ENCODE measurements at places on chromosomes 7 and 10.
A peak's percentile ranks its signal among the peaks of the same experiment; 100 is the strongest.

DNA sequence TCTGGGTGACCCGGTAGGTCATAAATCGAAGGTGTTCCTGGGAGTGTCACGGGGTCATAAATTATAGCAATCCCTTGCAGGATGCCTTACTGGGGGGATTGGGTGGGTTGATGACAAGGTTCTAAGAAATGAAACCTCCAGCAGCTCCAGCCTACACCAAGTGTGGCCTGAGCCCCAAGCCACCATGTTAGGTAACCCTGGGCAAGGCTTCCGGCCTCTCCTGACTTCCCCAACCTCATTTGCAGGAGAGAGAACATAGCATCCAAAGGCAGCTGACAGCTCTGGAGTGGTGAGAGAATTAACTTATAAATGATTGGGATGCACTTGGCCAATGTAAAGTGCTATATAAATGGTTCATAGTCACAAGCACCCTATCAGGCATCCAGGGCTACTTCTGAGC, 52.8 kb upstream of the TMEM273 start:
- peak; percentile 65 for DNase-seq

DNA sequence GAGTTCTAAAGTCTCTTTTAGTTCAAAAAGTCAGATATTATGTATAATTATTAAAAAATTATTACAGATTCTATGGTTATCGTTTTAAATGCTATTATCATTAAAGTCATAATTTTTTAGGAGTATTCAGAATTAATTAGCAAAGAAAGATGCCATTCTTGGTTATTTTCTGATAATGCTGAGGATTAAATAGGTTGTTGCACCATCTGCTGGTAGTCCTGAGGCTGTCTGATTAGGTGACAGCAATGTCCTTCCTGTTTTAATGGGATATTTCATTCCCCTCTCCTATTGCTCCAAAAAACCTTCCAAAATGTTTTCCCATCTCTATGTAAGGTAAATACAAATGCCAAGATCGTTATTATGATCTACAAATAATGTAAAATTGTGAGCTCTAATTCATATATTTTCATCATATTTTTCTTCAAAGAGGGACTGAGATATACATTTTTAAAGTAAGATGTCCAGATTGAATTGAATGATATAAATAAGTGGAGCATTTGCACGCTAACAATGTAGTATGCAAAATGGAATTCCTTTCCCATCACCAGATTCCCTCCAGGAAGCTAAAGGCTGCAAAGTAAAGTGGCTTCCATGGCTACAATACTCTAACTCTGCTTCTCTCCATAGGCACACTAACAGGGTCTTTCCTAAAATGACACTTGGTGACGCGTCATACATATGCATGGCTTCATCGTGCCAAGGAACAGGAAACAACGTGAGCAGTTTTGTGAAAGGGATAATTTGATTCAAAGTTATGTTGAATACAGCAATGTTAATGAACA, 58.8 kb upstream of the AKR1E2 start:
- no peak for DNase-seq

GRCh38 chr10:78247266-78247665, 213.6 kb downstream of the RPS24 start:
- DNase-seq: no peak

- no peak for DNase-seq
Observed at GRCh38 chr10:89269433-89270152, 18.0 kb upstream of the LIPA start.

GRCh38 chr10:88792661-88793060, 9.9 kb upstream of the LIPM start:
- peak; percentile 77 for DNase-seq

- no peak for DNase-seq
Observed at GRCh38 chr10:100968062-100968736, 1.1 kb upstream of the SEMA4G start.

DNA sequence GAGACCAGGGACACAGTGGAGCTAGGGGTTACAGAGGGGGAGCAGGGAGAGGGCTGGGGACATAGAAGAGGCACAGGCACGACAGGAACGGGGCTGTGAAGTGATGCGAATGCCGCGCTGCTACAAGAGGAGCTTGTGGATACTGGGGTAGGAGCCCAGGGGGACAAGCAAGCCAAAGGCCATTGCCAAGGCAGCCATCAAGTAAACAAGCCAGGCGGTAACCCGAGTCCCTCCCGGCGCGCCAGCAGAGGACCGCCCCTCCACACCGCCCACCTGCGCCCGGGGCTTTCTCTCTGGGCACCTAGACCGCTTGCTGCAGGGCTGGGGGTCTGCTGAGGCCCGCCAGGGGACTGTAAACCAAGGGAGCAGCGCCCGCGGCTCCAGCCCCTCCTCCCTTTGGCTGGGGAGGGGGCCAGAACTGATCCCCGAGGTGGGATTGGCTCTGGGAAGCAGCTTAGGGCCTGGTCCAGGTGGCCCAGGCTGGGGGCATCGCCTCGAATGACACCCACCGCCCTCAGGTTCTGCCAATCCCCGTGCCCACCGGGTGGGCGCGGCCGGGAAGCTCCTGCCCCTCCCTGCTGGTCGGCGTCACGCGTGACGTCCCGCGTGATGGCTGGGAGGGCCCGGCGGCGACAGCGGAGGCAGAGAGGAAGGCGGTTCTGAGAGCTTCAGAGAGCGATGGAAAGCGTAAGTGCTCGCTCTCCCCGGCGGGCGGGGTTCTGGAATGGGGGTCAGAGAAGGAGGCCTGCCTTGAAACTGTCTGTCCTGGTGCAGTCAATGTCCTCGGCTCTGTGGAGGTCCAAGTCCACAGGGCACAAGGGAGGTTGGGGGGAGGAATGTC, 982 bp downstream of the SFXN3 start:
- peak; percentile 95 for DNase-seq

- no peak for DNase-seq
Observed at GRCh38 chr7:48090095-48090805, 1.2 kb downstream of the UPP1 start.

DNA sequence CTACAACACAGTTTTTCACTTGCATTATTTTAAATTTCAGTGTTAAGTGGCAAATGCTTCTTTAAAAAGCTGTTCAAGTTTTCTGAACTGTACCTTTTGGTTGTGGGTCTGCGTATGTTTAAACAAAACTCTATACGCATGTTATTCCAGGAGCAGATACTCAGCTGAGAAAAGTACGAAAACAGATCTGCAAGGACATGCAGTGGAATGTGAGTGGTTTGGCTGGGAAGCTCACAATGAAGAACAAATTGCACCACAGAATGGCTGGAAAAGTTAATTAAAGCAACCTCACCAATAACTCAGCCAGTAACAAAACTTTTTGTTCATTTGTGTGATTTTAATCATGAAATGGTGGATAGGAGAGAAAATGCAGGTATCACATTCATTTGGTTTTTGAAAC, 17.6 kb downstream of the GLI3 start:
- no peak for DNase-seq

GRCh38 chr10:128530301-128530700, 404.1 kb upstream of the MKI67 start:
- no peak for DNase-seq

- no peak for DNase-seq
Observed at GRCh38 chr7:30817371-30817767, 46.2 kb downstream of the MINDY4 start.

DNA sequence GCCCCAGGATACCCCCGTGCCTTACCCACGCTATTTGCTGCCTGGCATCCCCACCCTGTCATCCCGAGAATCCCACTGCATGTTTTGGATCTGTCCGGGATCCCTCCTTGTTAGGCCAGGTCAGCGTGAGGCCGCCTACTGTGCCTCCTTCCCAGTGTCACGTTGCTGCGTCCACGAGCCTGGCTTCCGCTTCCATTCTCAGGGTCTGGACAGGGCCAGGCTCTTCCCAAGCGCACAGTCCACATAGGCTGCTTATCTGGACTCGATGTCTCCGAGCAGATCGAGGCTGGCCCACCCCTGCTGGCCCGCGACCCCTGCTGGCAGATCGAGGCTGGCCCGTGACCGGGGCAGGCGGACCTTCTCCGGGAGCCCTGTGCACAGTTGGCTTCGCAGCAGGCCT, 27.1 kb downstream of the FOXK1 start:
- DNase-seq: no peak

DNA sequence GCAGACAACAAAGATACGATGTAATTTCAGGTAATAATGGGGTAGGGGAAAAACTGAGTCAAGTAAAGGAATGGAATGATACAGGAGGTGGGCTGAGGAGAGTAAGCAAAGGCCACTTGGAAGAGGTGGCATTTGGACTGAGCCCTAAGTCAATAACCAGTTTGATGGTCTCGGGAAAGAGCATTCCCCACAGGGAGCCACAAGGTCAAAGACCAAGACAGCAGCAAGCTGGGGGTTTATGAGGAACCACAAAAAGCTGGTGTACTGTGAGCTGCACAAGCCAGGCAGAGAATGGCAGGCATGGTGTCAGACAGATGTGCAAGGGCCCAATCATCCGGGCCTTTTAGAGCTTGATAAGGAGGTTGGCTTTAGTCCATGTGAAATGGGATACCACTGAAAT, 98.7 kb downstream of the NOC3L start:
- no peak for DNase-seq

- DNase-seq: no peak
Observed at GRCh38 chr7:90236721-90237289, 8.2 kb upstream of the CFAP69 start.

- no peak for DNase-seq
Observed at GRCh38 chr7:30810986-30811385, 39.8 kb downstream of the MINDY4 start.

DNA sequence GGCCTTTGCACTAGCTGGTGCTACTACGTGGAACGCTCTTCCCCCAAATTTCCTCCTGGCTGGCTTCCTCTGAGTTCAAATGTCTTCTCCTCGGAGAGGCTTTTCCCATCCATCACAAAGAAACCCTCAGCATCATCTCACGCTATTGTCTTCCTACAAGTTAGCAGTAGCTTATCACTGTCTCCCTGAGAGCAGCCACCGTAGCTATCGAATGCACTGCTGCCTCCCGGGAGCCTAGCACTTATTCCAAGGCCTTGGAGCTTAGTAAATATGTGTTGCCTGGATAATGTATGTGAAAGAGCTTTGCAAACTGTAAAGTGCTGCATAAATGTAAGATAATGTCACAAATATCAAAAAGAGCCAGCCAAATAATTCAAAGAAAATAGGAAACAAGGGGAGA, 124.4 kb downstream of the KCNMA1 start:
- no peak for DNase-seq

GRCh38 chr10:26621889-26622711, 75.4 kb upstream of the PDSS1 start:
- DNase-seq: peak; percentile 88

DNA sequence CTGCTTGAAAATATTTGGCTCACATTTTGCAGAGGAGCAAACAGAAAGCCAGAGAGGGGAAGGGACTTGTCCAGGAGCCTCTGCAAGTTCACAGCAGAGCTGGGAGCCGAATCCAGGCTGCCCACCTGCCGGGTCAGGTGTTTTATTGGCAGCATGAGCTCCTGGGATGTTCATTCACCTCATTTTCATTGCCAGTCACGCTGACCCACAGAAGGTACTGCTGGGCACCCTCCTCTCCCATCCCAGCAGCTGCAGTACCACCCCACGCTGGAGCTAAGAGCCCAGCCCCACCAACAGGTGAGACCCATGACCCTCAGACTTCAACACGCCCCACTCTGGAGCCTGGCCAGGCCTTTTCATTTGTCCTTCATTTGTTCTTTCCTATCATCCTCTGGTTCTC, 102.7 kb downstream of the GRID1 start:
- no peak for DNase-seq

- no peak for DNase-seq
Observed at GRCh38 chr10:84237199-84238051, 3.9 kb downstream of the LRIT1 start.

DNA sequence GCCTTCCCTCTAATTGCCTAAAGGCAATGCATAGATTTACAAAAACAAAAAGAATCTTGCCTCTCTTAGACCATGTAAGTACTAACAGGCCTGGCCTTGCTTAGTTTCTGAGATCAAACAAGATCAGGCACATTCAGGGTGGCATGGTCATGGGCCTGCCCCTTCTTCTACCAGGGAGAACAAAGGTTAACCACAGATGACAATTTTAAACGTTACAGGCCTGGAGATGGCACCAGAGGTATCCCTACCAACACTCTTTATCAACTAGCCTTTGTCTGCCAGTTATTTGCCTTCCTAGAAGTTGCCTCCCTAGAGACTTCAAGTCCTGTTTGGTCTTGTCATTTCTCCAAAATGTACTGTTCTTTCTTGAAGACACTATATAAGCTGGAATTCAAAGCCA, 252.6 kb downstream of the DOCK4 start:
- no peak for DNase-seq

GRCh38 chr7:73487486-73487885, 34.6 kb downstream of the BAZ1B start:
- no peak for DNase-seq

- no peak for DNase-seq
Observed at GRCh38 chr7:39252916-39253315, 275.2 kb downstream of the POU6F2 start.

- no peak for DNase-seq
Observed at GRCh38 chr10:33248638-33249037, 85.8 kb downstream of the NRP1 start.

GRCh38 chr7:7032221-7032620, 150.1 kb upstream of the C1GALT1 start:
- no peak for DNase-seq

DNA sequence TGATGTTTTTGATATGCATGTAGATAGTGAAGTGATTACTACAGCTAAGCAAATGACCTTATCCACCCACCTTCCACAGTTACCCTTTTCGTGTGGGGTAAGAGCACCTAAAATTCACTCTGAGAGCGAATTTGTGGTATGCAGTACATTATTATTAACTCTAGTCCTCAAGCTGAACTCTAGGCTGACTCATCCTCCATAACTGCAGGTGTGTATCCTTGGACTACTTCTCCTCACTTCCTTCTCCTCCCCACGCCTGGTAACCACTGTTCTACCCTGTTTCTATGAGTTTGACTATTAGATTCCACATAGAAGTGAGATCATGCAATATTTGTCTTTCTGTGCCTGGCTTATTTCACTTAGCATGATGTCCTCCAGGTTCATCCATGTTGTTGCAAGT, 484.6 kb downstream of the GATA3 start:
- DNase-seq: no peak

- DNase-seq: no peak
Observed at GRCh38 chr7:102215256-102215655, 71.4 kb upstream of the SH2B2 start.

DNA sequence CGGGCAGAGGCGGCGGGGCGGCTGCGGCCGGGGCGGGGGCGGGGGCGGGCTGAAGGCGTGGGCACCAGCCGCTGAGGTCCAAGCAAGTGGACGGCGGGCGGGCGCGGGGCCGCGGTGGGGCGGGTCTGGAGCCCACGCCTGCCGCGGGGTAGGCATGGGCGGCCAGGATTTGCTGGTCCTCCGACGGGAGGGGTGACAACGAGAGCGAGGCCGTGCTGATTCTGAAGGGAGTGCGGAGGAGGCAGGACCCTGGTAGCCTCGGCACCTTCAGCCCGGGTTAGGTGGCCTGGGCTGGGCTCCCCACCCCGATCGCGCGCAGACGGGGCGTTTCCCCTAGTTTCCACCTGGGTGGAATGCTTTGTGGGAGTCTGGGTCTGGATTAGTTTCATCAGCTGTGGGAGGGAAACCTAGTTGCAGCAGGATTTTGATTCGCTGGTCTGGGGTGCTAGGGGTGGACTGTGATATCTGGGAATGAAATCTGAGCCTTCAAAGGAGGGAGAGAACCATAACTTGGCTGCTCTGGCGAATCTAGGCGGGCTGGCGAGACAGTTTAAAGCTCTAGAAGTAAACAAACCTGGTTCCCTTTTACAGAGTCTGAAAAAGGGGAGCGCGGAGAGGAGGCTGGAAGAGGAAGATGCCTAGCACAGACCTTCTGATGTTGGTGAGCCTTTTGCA, 609 bp downstream of the SGPL1 start:
- DNase-seq: peak; percentile 85
